ENCODE measurements at places on chromosomes 1 and 21.

- DNase-seq = peak; percentile 20
These were observed 194.7 kb upstream of the FMN2 start for GRCh38 chr1:239896980-239897379.

- DNase-seq = no peak
These were observed 86.1 kb upstream of the ZNF326 start for GRCh38 chr1:89908672-89909436.

DNA sequence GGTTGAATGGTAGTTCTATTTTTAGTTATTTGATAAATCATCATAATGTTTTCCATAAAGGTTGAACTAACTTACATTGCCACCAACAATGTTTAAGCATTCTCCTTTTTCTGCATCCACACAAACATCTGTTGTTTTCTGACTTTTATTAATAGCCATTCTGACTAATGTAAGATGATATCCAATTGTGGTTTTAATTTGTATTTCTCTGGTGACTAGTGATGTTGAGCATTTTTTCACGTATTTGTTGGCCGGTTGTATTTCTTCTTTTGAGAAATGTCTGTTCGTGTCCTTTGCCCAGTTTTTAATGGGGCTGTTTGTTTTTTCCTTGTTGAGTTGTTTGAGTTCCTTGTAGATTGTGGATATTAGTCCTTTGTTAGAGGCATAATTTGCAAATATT is 24.6 kb upstream of the SLC35F3 start:
- no peak for DNase-seq

- no peak for DNase-seq
These were observed 44.4 kb upstream of the LRRC8C start for GRCh38 chr1:89588480-89588879.

DNA sequence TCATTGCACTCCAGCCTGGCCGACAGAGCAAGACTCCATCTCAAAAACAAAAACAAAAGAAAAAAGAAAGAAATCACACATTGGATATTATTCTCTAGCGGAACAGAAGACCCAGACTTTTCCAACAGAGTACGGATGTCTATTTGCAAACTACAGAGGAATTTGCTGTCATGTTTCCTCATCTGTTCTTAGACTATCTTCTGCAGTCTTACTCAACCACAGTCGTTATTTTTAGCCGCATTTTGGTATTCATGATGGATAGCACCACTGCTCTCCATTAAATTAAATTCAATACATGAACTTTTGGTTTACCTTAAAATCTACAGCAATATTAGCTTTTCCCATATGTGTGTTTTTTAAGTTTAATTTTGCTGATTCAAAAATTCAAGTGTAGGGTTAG is 14.2 kb upstream of the HEATR1 start:
- no peak for DNase-seq

DNA sequence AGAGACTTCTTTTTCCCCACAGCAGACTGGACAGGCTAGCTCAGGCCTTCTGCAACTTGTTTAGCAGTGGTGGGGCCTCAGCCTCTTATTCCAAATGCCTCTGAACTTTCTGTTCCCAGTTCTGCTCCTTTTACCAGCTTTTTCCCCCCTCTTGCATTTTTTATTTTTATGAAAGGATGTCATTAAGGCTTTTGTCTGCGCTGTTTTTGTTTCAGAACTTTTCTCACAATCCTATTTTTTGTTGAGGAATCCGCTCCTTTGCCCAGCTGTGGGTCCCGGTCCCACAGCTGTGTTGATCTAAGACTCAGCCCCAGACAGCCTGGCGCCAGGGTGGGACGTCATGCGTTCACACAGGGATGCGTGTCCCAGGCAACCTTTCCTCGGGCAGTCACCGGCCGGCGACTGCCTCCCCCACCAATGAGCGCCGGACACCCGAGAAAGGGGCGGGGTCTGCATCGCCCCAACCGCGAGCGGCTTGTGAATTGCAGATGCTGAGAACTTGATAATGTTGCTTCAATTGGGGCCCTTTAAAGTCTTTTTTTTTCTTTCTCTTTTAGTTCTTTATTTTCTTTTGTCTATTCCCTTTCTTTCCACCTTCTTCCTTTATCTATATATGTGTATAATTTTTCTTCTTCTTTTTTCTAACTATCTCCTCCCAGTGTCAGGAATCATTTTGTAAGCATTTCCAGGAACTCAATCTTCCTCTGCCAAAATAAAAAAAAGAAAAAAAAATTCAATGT is 3.0 kb upstream of the ID3 start:
- DNase-seq = peak; percentile 97
